T-helper 2 cell (primary cell): ENCODE measurements at places on chromosomes 1 and 21.

GRCh38 chr1:8846263-8846662 lies 28.8 kb upstream of the RERE start:
- no peak for DNase-seq

DNA sequence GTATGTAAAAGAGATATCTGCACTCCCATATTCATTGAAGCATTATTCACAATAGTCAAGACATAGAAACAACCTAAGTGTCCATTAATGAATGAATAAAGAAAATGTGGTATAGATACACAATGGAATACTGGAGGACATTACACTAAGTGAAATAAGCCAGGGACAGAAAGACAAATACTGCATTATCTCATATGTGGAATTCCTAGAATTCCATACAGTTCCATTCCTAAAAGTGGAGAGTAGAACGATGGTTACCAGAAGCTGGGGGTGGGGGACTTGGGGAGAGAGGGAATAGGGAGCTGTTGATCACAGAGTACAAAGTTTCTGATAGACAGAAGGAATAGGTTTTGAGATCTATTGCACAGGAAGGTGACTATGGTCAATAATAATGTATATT lies 7.4 kb downstream of the TMED5 start:
- no peak for DNase-seq

GRCh38 chr1:24541711-24542346 lies 14.1 kb upstream of the NCMAP start:
- DNase-seq = no peak

DNA sequence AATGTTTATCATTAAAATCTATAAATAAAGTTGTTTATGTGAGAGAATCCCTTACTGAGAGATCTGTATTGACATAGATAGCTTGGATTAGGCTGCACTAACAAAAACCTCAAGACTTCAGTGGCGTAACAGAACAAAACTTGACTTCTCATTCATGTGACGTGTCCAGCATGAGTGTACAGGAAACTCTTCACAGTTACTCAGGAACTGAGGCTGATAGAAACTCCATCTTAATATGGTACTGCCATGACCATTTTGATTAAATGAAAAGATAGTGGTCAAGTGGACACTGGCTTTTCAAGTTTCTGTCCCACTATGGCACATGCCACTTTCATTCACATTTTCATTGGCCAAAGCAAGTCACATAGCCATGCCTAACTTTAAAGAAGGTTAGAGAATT lies 3.7 kb downstream of the ST3GAL3 start:
- no peak for DNase-seq

- no peak for DNase-seq
These were observed 1.1 kb upstream of the SETD4 start for GRCh38 chr21:36061445-36061844.

- DNase-seq = peak; percentile 1
These were observed 63.4 kb downstream of the TRIM11 start for GRCh38 chr1:228343191-228343661.

GRCh38 chr1:212341090-212341489 lies 55.9 kb downstream of the PPP2R5A start:
- DNase-seq = no peak

GRCh38 chr21:45154511-45155508 lies 80.4 kb downstream of the ADARB1 start:
- DNase-seq = peak; percentile 12

DNA sequence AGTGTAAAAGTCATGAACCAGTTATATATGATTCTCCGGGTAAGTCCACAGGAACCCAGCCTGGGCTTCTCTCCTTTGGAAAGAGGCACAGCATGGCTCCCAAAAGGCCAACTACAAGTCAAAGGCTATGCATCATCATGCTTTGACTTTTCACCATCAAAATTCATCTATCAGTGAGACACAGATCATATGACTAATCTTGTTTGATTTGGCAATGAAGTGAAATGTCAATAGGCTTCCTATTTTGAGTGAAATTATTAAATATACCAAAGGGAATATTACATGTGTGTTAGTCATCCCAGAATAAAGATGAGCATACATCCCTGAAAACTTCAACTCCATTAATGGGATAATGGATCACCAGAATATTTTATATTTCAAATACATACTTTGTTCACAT lies 83.5 kb upstream of the ADGRL2 start:
- no peak for DNase-seq

- no peak for DNase-seq
These were observed 439.1 kb upstream of the VAMP3 start for GRCh38 chr1:7331926-7332535.

- DNase-seq = no peak
These were observed 70.8 kb downstream of the UBE2T start for GRCh38 chr1:202270871-202271326.

DNA sequence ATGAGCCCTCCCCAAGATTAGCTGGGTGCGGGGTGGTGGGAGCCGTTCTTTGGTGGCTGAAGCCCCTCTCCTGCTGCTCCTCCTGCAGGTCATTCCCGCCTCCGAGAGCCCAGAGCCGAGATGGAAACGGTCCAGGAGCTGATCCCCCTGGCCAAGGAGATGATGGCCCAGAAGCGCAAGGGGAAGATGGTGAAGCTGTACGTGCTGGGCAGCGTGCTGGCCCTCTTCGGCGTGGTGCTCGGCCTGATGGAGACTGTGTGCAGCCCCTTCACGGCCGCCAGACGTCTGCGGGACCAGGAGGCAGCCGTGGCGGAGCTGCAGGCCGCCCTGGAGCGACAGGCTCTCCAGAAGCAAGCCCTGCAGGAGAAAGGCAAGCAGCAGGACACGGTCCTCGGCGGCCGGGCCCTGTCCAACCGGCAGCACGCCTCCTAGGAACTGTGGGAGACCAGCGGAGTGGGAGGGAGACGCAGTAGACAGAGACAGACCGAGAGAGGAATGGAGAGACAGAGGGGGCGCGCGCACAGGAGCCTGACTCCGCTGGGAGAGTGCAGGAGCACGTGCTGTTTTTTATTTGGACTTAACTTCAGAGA lies 448 bp downstream of the G0S2 start:
- DNase-seq = no peak

GRCh38 chr1:245434280-245434679 lies 279.5 kb downstream of the KIF26B start:
- DNase-seq = no peak

GRCh38 chr1:78281580-78281979 lies 209.2 kb upstream of the PTGFR start:
- DNase-seq = no peak

DNA sequence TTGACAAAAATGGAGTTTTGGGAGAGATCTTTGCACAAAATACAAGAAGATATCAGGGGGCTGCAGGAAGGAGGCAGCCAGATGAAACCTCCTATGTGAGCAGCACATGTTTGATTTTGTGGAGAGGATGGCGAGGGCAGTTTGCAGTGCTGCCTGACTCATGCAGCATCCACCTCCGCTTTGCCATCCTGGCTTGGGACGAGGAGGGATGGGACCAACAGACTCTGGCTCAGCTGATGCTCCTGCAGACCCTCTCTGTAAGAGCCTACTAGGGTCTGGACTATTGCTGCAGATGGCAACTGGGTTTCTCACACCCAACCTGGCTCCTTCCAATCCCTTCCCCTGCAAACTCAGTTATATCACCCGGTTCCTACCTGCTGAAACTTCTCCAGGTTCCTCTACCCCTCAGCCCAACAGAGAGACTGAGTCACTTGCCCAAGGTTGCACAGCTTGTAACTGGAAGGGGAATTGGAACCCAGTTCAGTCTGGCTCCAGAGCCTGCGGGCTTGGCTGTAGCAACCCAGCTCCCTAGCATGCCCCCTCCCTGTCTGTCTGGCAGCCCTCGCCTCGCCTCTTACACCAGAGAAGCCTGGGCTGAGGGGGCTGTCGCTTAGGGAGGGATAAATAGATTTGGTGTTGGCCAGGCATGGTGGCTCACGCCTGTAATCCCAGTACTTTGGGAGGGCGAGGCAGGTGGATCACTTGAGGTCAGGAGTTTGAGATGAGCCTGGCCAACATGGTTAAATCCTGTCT lies 205.8 kb downstream of the PTPRU start:
- no peak for DNase-seq

DNA sequence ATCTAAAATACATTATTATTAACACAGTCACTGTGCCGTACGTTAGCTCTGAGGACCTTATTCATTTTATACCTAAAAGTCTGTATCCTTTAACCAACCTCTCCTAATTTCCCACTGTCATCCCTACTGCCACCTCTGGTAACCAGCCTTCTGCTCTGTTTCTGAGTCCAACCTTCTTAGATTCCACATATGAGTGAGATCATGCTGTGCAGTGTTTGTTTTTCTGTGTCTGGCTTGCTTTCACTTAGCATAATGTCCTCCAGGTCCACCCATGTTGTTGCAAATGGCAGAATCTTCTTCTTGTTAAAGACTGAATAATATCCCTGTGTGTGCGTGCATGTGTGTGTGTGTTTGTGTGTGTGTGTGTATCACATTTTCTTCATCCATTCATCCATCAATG lies 64.2 kb downstream of the ETS2 start:
- no peak for DNase-seq

GRCh38 chr1:180800945-180801344 lies 111.8 kb upstream of the KIAA1614 start:
- no peak for DNase-seq

DNA sequence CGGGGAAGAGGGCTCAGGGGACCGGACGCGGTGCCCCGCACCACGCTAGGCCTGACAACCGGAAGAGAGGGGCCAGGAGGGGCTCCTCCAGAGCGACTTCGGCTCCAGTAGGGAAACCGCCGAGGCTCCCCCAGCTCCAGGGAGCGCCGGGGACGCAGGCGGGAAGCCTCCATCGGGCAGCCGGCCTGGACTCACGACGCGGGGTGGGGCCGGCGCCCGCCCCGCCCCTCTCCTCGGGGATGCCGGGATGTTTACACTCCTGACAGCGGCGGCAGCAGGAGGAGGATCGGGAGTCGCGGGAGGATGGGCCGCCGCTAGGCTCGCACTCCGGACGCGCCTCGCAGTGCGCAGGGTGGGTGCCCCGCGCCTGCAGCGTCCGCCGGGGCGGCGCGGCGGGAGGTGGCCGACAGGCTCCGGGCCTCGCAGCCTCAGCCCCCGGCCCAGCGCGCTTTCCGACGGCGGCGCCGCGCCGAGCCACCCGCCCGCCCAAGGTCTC lies at the start of gene NEK7:
Gene NEK7 (plus strand): TSS at position 254 of the 496 bp plus-strand sequence. CDS start 75,583 bp downstream, outside the sequence.
- DNase-seq = peak; percentile 39

- DNase-seq = no peak
These were observed 1.2 kb upstream of the ADORA1 start for GRCh38 chr1:203126151-203126865.

DNA sequence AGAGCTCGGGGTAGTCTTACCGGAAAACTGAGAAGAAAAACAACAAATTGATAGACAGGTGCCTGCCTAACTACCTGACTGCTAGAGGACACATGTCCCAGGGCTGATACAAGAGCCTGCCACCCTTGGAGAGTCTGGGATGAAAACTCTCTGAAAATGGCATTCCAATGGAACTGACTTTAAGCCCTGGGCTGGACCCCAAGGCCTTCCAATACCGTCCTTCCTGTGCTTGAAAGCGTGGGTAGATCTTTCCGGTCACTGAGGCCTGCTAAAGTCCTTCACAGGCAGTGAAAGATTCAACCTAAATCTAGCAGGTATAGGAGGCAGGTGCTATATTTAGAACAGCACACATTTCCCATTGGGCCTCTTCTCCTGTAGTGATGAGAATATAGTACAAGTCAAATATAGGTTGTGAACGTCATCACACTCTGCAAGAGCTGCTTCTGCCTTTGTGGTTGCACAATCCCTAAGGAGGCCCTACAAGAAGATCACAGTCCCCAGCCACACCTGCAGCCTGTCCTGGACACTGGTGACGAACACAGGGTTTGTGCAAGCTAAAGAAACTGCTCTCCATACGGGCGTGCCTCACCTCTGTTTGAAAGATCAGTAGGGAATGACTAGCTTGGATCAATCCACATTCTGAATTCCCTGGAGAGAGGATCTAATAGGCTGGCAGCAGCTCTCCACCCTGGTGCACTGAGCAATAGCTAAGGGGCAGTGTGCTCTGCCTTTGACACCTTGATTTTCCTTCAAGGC lies 876 bp upstream of the CHML start:
- no peak for DNase-seq

GRCh38 chr1:183952101-183952500 lies 85.4 kb downstream of the COLGALT2 start:
- no peak for DNase-seq

- DNase-seq = no peak
These were observed 12.4 kb downstream of the FYB2 start for GRCh38 chr1:56806804-56807203.
